Upper lobe of right lung (tissue), 1 donor: ENCODE measurements at places on chromosomes 1 and 21. TPM values are rescaled to one million over a fixed set of nuclear protein-coding genes. Genes with fewer than 3 reads are reported as not detected.
A peak's percentile ranks its signal among the peaks of the same experiment; 100 is the strongest.

Gene TMEM240
- total RNA-seq: 2.9 TPM

Gene C4BPA
- 175 TPM for total RNA-seq

Gene SPRR5
- not detected for total RNA-seq

Gene SMPDL3B
- 29.1 TPM for total RNA-seq

Gene LRRN2
- total RNA-seq: 3.2 TPM

Gene NLRP3
- total RNA-seq: 4.9 TPM

Gene TMPRSS2
- total RNA-seq: 83.6 TPM

Gene OR2L5
- total RNA-seq: not detected

Gene RAB25
- 62.0 TPM for total RNA-seq

Gene FAM163A
- total RNA-seq: not detected

Gene INKA2
- 13.3 TPM for total RNA-seq

Gene MEGF6
- 96.6 TPM for total RNA-seq

DNA sequence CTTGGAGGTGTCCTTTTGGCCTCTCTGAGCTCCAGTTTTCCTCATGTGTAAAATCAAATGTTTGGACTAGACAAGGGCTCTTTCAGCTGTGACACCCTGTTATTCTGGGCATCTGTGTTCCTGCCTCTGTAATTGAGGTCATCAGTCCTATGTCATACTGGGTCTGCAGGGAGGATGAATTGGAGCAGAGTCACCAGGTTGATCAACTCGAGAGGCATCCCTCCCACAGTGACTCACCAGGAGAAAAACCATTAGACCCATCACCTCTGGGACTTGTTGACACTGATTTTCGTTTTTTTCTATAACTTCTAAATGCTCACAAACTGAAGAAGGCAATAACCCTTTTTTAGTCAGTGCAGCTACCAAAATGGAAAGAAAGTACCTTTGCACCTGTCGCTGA is 82.2 kb downstream of the ST6GALNAC5 start:
- DNase-seq: no peak

- no peak for DNase-seq
Observed at GRCh38 chr1:213183036-213183672, 132.1 kb downstream of the RPS6KC1 start.

- no peak for DNase-seq
Observed at GRCh38 chr1:79745929-79746328, 739.4 kb upstream of the ADGRL4 start.

DNA sequence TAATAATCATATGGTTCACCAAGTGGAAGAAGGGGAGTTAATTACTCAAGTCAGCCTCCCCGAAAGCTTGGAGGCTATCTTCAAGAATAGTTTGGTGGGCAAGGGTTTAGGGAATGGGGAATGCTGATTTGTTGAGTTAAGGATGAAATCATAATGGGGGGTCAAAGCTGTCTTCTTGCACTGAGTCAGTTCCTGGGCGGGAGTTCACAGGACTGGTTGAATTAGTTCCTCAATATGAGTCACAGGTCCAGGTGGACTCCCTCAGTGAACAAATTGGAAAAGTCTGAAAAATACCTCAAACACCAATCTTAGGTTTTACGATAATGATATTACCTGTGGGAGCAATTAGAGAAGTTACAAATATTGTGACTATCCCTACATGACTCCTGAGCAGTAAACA is 115.2 kb upstream of the COA6 start:
- no peak for DNase-seq

- DNase-seq: no peak
Observed at GRCh38 chr1:21492356-21492625, 16.9 kb upstream of the ALPL start.

- DNase-seq: no peak
Observed at GRCh38 chr1:30749691-30750583, 7.6 kb downstream of the LAPTM5 start.

DNA sequence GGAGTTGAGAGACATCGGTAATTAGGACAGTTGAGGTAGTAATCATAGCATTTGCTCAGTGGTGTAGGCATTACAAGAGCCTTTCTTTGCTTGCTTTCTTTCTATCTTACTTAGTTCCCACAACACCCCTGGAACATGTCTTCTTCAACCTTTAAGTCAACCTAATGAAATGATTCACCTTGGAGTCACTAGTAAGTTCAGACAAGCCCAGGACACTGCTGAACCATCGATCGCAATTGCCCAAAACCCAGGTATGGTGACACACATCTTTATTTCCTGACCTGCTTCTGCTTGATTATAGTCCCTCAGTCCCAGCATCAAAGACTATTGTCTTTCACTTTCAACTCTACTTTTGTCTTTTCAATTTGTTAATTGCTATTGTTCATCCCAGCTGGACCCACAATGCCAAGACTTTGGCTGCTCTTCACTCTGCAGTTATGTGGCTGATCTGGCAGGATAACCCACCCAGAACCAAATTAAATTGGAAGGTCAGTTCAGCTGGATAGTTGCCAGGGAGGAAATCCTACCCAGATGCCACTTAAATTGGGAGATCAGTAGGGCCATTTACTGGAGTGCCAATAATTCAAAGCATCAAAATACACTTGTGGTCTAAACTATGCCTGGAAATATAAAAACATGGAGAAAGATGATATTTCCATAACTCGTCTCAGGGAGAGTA is 272.9 kb downstream of the RWDD3 start:
- DNase-seq: no peak

DNA sequence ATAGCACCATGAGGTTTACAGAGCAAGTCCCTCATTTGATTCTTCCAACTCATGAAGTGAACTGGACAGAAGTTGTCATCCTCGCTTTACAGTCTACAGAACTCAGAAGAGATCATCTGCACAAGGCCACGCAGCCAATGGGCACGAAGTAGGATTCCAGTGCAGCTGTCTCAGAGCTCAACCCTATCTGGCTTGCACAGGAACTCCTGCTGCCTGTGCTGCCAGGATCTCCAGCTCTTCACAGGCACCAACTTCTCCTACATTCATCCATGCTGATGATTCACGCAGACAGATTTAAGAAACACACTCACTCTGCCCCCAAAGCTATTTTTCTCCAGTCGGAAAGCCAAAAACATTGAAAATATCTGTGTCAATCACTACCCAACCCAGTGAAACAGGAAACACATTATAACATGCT is 157.0 kb downstream of the RERE start:
- no peak for DNase-seq

- DNase-seq: peak; percentile 95
Observed at GRCh38 chr1:35192853-35193664, at the start of gene SFPQ. Gene SFPQ, minus strand, starts transcription at chr1:35193145. Its CDS starts 96 bp downstream, at chr1:35193049.

- DNase-seq: no peak
Observed at GRCh38 chr21:8989261-8989711, 1532.1 kb upstream of the TPTE start.

DNA sequence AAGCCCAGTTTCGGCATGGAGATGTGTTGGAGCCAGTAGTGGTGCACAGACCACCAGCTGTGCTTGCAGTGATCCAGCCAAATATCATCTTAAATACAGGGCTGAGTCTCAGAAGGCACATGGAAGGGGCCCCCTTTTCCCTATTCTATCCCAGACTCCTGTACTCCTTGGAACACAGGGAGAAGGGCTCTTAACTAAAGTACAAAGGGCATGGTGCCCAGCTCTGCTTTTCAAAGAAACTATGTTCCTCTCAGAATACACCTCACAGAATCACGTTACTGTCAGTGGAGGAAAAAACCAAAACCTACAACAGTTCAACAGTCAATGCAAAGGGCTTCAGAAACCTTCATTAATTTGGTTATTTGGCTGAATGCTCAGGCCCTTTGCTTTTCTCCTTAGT is 180.6 kb upstream of the C1orf105 start:
- no peak for DNase-seq

DNA sequence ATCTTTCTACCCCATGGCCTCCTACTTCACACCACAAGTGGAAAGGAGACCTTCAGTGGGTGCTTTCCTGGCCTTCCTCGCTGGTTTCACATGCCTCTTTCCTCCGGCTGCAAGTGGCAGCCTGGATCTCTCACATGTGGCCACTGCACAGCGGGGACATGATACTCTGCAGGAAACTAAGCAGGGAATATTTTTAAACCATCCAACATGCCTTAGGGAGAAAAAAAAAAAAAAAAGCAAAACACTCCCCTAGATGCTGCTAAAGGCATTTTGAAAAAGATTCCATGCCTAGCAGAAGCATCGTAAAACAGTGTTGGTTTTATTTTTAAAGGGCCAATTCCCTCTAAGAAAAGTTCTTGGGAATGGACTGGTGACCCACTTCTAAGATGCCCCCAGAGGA is 12.2 kb upstream of the GJA5 start:
- no peak for DNase-seq

DNA sequence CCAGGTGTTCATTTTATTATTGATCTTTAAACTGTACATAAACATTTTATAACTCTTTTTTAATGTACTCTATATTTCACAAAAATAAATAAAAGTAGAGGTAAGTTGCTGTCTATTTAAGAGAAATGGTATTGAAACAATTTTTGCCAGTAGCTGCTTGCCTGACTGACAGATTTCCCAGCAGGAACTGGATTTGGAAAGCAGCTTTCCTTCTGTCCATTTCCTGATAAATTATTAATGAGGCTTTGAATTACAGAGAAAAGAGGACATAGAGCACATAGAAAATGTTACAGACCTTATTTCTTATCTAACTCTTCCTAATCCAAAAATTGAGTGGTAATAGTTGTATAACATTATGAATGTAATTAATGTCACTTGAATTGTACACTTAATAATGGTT is 79.7 kb upstream of the BCL10 start:
- no peak for DNase-seq

DNA sequence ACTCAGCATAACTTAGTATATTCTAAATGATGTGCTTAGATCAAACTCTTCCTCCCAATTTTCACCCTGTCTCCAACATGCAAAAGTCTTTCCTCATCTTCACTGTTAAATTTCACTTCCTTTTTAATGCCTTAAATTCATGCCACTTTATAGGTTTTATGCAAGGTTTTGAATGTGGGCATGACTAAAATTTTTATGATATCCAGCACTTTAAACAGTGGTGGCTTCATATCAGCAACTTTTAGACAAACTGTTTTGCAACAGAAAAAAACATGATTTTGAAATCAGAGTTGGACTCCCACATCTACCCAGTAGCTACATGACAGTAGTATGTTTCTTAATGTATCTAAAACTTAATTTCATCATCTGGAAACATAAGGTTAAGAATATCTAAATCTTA is 84.7 kb upstream of the ZP4 start:
- no peak for DNase-seq

DNA sequence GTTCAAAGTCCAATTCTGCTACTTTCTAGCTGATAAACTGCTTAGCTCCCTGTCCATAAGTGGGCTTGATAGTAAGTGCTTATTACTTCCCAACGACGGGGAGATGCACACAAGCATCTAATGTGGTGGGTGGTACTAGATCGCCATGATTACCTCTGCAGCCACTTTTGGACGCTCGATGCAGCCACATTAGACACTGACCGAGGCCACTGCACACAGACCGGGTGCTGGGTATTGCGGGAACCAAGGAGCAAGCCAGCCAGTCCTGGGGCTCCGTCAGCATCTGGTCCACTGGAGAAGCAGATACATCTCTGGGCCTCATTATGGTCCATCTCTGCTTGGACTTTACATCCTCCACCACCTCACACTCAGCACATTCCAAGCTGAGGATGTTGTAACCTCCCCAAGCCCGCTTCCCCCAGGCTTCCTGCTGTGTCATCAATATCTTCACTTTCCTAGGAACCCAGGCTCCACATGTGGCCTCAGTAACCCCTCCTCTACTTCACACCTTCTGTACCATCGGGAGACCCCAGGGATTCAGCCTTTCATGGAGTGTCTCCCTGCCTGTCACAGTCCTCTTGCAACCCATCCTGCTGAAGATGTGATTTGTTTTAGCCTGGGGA is 48.2 kb downstream of the RHOU start:
- DNase-seq: no peak

- DNase-seq: no peak
Observed at GRCh38 chr21:25062061-25062460, 545.2 kb downstream of the MRPL39 start.

GRCh38 chr1:177441281-177441680 is 270.5 kb downstream of the BRINP2 start:
- DNase-seq: no peak

DNA sequence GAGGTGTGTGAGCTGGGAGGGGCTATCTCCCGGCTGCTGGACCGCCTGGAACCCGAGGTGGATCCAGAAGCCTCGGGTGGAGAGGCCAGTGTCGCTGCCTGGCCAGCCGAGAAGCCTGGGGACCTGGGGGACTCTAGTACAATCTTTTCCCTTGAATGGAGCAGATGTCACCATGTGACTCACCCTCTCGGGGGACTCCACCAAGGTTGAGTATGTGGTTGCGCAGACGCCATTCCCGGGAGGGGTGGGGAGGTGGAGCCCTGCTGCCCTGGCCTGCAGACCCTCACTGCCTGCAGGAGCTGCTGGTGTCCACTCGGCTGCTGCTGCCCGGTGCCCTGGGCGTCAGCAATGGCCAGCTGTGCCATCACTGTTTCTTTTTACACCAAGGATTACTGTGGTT is 40.3 kb downstream of the TP73 start:
- DNase-seq: no peak

GRCh38 chr1:227890451-227891222 is 57.1 kb downstream of the WNT9A start:
- DNase-seq: peak; percentile 48

DNA sequence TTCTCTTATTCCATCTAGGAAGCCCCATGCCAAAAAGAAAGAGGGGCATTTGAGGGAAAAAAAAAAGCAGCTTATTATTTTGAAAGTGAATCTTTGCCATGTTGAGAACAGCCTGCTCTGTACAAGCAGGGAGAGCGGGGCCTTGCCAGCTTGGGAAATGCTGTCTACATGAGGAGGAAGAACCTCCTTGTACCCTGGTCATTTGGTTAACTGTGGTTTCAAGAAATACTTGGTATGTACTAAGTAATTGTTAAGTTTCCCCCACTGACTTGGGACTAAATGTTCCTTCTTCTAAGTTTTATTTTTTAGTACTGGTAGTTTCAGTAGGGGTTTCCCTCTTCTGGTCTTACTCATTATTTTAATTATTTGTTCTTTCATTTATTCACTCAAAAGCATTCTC is 144.1 kb upstream of the HOOK1 start:
- no peak for DNase-seq

DNA sequence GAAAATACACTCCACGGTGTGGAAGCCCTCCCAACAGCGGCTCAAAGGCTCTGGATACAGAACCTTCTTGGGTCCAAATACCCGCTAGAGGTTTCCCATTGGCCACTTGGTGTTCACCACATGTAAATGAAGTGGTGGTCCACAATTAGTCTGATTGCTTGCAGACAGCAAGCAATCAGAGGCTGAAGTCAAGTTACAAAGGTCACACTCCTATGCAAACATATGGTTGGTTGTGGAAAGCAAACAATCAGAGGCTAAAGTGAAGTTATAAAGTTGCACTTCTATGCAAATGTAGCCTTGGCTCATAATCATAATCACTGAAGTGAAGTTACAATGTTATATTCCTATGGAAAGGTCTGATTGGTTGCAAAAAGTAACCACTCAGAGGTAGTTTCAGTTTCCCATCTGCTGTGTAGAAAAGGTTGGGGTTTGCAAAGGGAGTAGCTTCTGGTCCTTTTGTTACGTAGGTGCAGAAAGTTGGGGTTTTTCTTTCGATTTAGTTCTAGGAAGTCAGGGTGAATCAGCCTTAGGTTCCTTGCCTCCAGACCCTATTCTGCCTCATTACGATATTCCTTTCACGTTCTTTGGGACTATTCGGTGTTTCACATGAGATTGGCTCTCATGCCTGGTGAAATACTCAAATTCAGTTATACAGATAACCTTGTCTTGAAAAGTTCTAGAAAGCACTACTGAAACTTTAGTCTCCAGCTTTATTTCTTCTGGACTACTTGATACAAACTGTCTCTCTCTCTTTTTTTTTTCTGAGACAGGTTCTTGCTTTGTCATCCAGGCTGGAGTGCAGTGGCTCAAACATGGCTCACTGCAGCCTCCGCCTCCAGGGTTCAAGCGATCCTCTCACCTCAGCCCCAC is 36.7 kb upstream of the MTF2 start:
- no peak for DNase-seq

GRCh38 chr1:47031059-47031458 is 7.6 kb downstream of the CYP4X1 start:
- no peak for DNase-seq
